ENCODE measurements at places on chromosomes 6 and 20. TPM values are rescaled to one million over a fixed set of nuclear protein-coding genes. Genes with fewer than 3 reads are reported as not detected.

C20orf202 gene
- total RNA-seq = not detected

RAET1L gene
- not detected for total RNA-seq

SLC17A2 gene
- total RNA-seq = not detected

CFAP61 gene
- not detected for total RNA-seq

CLDN20 gene
- not detected for total RNA-seq

GRCh38 chr6:16316741-16317251 lies 78.4 kb downstream of the GMPR start:
- peak overlapping the region; percentile 56 for H3K27ac ChIP-seq
- H3K4me3 ChIP-seq = no peak overlapping the region
- peak; percentile 48 for DNase-seq
- H3K27me3 ChIP-seq = no peaks in the 10 kb centered on the region

GRCh38 chr6:163665464-163665863 lies 250.9 kb downstream of the QKI start:
- no peak overlapping the region for H3K27ac ChIP-seq
- peaks cover 15% of the 10 kb centered on the region for H3K4me1 ChIP-seq
- no peaks in the 10 kb centered on the region for H3K36me3 ChIP-seq
- H3K27me3 ChIP-seq = no peaks in the 10 kb centered on the region
- H3K4me3 ChIP-seq = no peak overlapping the region
- DNase-seq = no peak

DNA sequence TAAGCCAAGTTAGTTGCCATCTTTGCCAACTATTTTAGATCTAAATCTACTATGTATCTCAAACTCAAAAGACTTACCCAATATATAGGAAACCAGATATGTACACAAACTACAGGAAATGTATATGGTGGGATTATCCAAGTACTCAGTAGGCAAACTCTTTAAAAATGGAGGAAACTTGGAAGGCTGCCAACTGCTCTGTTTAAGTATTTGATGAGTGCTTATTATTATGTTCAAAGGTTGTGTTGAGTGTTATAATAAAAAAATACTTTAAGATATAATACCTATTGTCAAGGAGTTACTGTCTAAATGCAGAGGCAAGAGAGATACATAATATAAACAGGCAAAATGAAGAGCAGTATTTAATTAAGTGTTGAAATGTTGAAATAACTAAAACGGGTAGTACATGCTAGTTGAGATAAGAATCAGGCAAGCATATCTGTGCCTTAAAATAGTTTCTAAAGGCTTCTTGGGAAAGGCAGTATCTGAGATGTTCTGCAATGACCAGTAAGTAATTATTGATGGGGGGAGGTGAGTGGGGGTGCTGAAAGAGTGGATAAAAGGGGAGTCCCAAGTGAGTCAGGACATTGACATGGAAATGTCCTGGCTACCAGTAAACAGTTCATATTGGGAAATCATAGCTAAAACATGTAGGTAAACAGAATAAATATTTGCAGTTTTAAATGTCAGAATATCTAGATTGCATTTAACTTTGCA lies 6.5 kb upstream of the DST start:
- no peak overlapping the region for H3K4me3 ChIP-seq
- H3K27me3 ChIP-seq = peaks cover 5% of the 10 kb centered on the region
- H3K4me1 ChIP-seq = no peaks in the 10 kb centered on the region
- H3K27ac ChIP-seq = no peak overlapping the region
- DNase-seq = no peak

DNA sequence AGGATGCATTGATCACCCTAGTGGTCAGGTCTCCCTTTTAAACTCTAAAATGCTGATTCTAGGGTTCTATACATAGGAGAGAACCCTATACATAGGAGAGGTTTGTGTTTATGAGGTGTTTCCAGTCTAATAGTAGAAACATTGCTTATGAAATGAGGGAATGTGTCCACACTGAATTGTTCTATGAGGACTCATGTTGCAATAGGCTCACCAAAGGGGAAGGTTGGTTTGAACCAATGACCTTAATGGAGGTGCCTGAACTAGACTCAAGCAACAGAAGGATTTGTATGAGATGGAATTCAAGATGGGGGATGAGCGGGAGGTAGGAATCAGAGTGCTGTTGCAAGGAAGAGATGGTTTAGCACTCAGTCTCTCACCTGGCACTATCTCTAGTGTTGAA lies 33.5 kb upstream of the UBR2 start:
- no peaks in the 10 kb centered on the region for H3K27me3 ChIP-seq
- no peaks in the 10 kb centered on the region for H3K4me1 ChIP-seq
- no peak for DNase-seq

GRCh38 chr20:53157443-53158408 lies 185.6 kb downstream of the TSHZ2 start:
- H3K36me3 ChIP-seq = no peaks in the 10 kb centered on the region
- peak; percentile 48 for DNase-seq
- H3K4me1 ChIP-seq = peaks cover 15% of the 10 kb centered on the region

- no peaks in the 10 kb centered on the region for H3K4me1 ChIP-seq
- H3K4me3 ChIP-seq = no peak overlapping the region
- DNase-seq = no peak
- H3K27me3 ChIP-seq = no peaks in the 10 kb centered on the region
- peaks cover 4% of the 10 kb centered on the region for H3K36me3 ChIP-seq
- no peak overlapping the region for H3K27ac ChIP-seq
Observed at GRCh38 chr6:139497345-139497961, 123.0 kb upstream of the CITED2 start.

- no peak overlapping the region for H3K27ac ChIP-seq
- no peaks in the 10 kb centered on the region for H3K27me3 ChIP-seq
- no peak overlapping the region for H3K4me3 ChIP-seq
- DNase-seq = no peak
- H3K4me1 ChIP-seq = peaks cover 19% of the 10 kb centered on the region
Observed at GRCh38 chr6:21101694-21102093, 491.9 kb upstream of the SOX4 start.

DNA sequence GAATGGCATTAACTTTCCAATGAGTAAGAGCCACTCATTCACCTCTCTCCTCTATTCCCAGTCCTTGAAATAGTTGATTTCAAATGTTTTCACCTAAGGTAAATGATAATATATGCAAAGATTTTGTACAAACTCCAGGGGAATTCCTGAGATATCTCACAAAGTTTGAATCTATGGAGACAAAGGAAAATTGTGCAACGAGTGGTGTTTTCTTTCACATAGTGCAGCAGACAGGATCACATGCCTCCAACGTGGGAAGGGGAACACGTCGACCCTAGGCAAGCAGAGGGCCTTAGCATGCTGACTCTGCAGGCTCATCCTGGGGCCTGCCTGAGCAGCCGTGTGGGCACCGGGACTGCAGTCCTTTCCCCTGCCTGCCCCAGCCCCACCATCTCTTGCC lies 195.6 kb upstream of the THBS2 start:
- H3K36me3 ChIP-seq = no peaks in the 10 kb centered on the region
- no peaks in the 10 kb centered on the region for H3K27me3 ChIP-seq
- no peak overlapping the region for H3K27ac ChIP-seq
- H3K4me3 ChIP-seq = no peak overlapping the region
- no peak for DNase-seq
- no peaks in the 10 kb centered on the region for H3K4me1 ChIP-seq

Measured in activated CD8-positive, alpha-beta memory T cell treated with anti-CD3 and anti-CD28 coated beads, Interleukin-2, amount 10 ng/mL, durations not matched to agents 7 days and 5 days (primary cell).